GM04504 (cell line): ENCODE measurements at places on chromosomes 2 and 18.

DNA sequence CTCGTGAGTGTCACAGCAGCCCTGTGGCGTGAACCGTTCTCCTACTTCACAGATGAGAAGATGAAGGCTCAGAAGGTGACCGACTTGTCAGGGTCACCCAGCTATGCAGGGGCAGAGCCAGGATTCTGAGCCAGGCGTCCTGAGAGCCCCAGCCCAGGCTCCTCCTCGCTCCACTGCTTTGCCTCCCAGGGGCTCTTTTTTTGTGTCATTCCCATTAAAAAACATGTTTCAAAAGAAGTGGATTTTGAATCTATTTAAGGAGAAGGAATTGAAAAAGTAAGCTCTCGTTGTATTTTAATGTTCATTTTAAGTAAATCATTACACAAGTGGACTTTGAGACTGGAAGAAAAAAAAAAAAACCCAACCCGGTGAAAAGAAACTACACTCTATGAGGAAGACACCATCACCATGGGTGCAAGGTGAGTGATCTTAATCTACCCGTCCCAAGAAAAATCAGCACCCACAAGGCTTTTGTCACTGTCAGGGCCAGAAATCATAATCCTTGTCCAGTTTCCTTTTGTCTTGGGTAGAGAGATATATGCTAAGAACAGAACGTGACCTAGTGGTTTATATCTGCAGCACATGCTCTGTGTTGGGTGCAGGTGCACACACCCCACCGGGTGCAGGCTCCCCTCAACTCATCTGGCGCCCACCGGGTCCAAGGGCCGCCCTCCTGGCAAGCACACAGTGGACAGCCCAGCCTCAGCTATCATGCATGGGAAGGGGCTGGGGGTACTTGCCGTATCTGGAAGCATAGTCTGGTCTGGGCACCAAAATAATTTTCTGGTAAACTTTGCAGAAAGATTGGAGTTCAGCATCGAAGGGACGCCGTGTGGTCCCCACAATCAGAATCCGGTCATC lies 73.5 kb upstream of the ASB18 start:
- no peak for DNase-seq

DNA sequence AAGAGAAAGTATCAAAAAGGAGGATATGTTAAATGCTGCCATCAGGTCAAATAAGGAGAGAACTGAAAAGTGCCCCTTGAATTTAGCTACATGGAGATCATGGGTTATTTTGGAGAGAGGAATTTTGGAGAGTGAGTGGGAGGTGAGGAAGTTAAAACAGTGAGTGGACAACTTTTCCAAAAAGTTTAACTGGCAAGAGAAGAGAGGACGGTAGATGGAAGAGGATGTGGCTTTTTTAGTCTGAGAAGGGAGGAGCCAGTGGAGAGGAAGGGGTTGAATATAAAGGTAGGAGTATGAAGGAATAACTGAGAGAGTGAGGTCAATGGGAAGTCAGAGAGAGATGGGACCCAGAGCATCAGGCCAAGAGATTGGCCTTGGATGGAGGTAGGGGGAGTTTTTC lies 62.5 kb upstream of the NFE2L2 start:
- no peak for DNase-seq

GRCh38 chr18:48492880-48493279 lies 46.0 kb upstream of the CTIF start:
- DNase-seq: no peak

- no peak for DNase-seq
Measured at GRCh38 chr2:111032721-111033429, 87.8 kb upstream of the BCL2L11 start.

- no peak for DNase-seq
Measured at GRCh38 chr2:171083451-171083850, 77.2 kb downstream of the TLK1 start.

- no peak for DNase-seq
Measured at GRCh38 chr2:61978522-61978921, 73.0 kb downstream of the COMMD1 start.

GRCh38 chr18:8912348-8913326 lies 189.9 kb upstream of the NDUFV2 start:
- DNase-seq: no peak

DNA sequence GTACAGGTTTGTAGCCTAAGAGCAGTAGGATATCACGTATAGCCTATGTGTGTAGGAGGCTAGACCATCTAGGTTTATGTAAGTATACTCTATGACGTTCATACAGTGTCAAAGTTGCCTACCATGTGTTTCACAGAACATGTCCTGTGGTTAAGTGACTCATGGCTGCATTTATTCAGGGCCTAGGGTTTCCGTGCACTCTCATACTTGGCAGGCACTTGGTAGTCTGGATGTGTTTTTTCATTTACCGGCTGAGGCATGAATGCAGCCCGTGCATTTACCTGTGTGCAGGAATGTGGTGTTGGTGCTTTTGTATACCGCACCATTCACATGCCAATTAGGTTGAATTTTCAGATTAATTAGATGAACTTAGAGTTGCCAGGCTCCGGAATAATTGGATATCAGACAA lies 43.4 kb downstream of the MYL12B start:
- peak; percentile 85 for DNase-seq

- DNase-seq: no peak
Measured at GRCh38 chr2:8574196-8575037, 107.4 kb upstream of the ID2 start.

DNA sequence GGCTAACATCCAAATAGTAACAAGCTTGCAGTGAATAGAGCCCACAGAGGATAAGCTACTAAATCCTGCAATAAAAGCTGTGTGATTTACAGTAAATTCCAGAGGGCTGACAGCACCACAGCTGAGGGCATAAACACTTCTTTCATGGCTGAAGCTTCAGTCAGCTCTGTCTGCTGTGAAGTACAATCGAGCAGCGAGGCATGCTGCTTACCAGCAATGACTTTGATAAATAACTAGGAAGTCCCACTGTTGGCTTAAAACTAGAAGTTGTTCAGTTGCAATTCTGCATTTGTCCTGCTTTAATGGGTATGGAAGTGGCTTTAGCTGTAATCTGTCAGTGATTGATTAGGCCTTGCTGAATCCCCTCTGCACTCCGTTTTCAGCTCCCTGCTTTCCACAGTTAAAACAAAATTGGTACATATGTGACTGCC lies 65.2 kb upstream of the FIGN start:
- peak; percentile 78 for DNase-seq

DNA sequence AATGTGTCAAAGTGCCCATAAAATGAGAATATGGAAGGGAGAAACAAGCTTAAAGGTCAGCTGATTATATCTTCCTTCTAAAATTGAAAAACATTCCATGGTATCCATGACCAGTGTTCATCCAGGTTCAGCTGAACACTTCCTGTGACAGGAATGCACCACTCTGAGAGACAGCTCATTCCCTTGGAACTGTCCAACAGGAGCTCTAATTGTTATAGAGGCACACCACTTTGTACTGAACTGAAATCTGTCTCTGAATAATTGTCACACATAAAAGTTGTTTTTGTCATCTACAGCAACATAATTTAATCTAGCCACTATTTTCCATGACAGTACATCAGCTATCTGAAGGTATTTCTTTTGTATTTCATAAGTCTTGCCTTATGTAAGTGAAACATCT lies 195.9 kb upstream of the ZNF804A start:
- DNase-seq: no peak

GRCh38 chr2:208671886-208672680 lies 265.5 kb downstream of the PTH2R start:
- no peak for DNase-seq

DNA sequence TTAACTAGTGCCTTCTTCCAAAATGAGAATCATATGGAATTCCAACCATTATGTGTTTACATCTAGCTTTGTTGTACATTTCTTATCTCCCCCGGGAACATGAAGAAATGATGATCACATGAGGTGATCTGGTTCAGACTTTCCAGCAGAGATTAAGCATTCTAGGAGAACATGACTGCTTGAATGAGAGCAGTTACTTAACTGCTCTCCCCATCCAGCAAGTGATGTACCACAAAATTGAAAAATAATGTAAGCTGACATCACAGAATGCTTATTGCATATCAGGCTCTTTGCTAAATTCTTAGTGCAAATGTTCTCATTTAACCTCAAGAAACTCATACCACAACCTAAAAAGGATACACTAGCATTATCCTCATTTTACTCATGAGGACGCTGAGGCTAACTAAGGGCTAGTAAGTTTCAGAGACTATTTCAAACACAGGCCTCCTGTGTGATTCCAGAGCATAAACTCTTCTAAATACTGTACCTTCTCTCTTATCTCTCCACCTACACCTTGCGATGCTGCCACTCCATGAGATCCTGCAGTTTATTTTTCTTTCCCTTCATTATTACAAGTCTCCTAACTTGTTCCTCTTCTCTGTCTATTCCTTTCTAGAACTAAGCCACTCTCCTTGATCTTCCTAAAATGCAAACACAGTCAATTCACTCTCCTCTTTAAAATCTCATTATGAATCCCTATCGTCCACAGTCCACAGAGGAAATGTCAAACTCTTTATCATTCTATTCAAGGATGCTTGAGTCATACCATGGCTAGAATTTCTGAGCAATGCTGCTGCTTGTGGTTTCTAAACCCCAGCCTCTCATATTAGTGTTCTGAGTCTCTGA lies 1224.8 kb upstream of the ZEB2 start:
- peak; percentile 70 for DNase-seq

DNA sequence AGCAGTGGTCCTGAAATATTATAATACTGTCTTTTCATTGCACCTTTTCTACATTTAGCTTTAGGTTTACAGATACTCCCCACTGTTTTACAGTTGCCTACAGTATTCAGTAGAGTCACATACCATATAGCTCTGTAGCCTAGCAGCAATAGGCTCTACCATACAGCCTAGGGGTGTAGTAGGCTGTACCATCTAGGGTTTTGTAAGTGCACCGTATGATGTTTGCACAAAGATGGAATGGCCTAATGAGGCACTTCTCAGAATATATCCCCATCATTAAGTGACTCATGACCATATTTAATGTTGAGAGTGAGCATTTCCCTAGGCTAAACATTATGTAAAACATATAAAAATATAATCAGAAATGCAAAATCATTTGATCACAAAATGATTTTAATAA lies 511.3 kb upstream of the RAB12 start:
- no peak for DNase-seq

DNA sequence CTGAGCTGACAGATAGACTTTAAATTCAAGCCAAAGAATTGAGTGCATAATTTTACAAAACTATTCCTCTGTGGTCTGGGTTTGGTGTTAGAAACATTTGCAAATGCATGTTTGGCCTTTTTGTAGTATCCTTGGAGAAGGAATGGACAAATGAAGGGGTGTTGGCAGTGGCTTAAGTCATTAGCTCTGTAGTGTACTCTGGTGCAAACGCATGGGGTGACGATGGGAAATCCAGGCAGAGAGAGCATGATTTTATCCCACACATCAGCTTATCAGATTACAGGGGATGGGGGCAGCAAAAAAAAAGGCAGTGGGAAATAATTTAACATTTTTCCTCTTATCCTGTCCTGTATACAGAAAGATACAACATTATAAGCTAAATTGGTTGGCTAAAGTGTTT lies 320.6 kb downstream of the ZNF516 start:
- no peak for DNase-seq

GRCh38 chr2:18980104-18980785 lies 378.2 kb downstream of the OSR1 start:
- DNase-seq: no peak

- no peak for DNase-seq
Measured at GRCh38 chr2:19857806-19858205, 44.0 kb downstream of the TTC32 start.

DNA sequence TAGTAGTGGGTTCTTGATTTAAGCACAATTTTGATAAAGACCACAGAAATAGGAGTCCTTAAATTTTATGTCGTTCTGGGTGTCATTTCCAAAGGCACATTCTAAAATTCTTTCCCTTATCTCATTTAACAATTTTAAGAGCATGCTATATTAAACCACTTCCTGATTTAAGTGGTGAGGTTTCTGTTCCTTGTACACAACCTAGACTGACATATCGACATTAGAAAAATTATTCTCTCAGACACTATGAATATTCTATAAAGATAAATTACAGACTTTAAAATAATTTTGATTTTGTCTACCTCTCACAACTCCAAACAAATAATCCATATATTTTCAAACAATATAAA lies 923.8 kb downstream of the LRP1B start:
- DNase-seq: no peak

- DNase-seq: no peak
Measured at GRCh38 chr2:136929531-136929930, 164.2 kb downstream of the THSD7B start.
